ENCODE measurements at places on chromosomes 16 and 17.
A peak's percentile ranks its signal among the peaks of the same experiment; 100 is the strongest.

DNA sequence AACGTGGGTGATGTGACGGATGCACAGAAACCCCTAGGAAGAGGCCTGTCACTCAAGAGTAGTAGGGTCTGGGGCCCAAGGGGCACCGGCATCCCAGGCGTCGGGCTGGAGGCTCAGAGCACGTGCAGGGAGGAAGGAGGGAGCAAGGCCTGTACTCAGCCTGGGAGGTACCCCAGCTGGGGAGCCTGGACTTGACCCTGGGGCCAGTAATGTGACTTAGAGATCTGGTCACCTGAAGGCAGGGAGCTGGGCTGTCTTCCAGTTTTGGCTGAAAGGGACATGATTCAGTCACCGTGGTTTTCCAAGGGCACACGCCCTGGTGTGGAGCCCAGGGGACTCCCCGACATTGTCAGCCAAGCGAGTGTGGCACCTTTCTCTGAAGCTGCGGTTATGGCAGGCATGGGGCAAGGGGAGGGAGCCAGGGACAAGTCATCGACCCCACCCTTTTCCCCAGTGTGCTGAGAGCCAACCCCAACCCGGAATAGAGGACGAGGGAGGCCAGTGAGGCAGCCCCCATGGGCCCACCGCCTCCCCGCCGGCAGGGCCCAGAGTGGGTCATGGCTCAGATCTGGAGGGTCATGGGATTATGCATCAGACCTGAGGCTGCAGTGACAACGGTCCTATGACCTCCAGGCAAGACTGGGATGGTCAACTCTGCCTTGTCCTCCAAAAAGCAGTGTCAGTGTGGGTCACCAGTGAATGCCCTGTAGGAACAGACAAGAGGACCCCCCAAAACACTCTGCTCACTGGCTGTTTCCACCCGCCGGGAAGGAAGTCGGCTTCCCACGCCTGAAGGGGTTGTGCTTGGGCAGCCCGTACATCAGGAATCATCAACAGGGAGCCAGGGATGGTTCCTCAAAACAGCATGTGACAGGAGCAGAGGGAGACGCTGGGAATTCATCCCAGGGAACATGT is 41.9 kb downstream of the MEAK7 start:
- DNase-seq, result no peak

- DNase-seq, result no peak
Observed at GRCh38 chr17:14381606-14382005, 80.7 kb downstream of the HS3ST3B1 start.

GRCh38 chr17:69651921-69652320 is 237.4 kb downstream of the MAP2K6 start:
- DNase-seq, result no peak

DNA sequence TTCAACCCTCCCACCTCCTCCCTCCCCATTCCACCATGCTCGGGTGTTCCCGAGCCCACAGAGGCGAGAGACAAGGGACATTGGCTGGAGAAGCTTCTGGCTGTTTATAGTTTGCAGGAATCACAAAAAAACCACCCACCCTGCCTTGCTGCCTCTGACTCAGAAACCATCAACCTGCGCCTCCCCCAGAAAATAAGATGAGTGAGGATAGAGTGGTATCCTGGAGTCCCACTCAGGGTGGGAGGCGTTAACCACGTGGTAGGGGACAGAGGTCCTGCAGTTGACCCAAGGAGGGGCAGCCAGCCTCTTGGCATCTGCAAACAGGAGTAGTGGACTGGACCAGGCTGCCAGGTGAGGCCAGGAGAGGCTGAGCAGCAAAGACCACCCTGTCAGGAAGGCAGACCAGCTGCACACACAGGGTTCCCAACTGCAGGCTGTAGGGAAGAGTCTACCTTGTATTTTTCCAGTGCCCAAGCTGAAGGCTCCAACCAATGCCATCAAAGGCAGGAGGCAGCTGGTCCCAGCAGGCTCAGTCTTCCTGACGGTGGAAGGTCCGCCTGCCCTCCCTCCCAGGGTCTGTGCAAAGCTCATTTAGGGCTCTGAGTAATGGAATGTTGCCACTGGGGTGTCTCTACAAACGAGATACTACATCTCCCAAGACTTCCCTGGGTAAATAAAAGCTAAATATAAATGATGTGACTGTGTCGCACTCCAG is 201.5 kb upstream of the TNRC6C start:
- no peak for DNase-seq

GRCh38 chr16:10828851-10829366 is 10.3 kb upstream of the TVP23A start:
- DNase-seq, result no peak

DNA sequence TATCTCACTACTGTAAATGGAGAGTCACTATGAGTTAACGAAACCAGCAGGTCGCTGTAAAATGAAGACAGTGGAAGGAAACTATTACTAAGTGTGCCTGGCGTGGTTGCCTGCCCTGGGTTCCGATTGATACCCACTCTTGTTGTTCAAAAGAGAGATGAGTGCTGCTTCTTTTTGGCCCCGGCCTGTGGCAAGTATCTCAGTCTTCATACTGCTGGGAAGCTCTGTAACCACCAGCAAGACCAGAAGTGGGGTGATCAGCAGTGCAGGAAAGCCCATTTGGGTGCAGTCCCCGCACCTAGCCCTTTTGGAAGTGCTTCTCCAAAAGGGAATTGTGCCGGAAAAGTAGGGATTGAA is 104.5 kb downstream of the SNX29 start:
- DNase-seq, result no peak

DNA sequence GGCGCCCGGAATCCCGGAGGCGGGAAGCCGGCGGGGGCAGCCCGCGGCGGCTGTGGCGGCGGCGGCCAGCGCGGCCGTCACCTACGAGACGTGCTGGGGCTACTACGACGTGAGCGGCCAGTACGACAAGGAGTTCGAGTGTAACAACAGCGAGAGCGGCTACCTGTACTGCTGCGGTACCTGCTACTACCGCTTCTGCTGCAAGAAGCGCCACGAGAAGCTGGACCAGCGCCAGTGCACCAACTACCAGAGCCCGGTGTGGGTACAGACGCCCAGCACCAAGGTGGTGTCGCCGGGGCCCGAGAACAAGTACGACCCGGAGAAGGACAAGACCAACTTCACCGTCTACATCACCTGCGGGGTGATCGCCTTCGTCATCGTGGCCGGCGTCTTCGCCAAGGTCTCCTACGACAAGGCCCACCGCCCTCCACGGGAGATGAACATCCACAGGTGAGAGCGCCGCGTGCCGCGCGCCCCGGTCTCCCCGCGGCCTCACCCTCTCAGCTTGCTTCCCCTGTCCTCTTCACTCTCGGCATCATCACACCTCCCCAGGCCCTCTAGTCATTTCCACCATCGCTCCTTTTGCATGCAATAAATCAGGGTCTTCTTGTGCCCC is 706 bp downstream of the SHISA6 start:
- DNase-seq, result no peak

GRCh38 chr17:57905875-57906455 is 49.2 kb downstream of the CUEDC1 start:
- DNase-seq, result no peak

DNA sequence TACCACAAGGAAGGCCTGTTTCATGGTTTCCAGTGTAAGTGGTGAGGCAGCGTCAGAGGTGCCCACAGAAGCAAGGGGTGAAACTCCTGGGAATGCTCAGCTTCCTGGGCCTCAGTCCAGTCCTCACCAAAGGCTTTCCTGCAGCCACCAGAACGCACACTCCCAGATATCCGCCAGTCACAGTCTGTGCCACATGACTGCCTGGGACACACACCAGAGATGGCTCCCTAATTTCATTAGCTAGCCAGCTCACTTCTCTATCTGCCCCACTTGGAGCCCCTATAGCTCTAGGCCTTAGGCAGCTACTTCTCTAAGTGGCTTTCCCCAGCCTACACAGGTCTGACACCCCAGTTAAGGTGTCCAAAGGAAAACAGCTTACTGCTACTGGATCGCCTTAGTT is 77.0 kb downstream of the CYTH1 start:
- DNase-seq, result no peak

DNA sequence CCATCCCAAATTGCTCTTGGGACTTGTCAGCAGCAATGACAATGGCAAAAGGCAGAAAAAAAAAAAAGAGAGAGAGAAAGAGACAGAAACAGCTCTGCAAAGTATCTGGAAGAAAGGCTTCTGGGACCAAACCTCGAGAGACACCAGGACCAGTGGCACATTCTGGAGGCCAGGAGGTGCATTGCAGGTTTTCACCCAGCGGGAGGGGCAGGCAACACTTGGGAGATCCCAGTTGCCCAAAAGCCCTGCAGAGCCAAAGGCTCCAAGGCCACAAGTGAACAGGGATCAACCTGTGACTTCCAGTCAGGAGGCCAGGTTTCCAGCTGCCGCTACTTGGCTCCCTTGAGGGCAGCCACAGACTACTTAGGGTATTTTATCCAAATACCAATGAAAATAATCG is 110.8 kb upstream of the CDH5 start:
- DNase-seq, result no peak

DNA sequence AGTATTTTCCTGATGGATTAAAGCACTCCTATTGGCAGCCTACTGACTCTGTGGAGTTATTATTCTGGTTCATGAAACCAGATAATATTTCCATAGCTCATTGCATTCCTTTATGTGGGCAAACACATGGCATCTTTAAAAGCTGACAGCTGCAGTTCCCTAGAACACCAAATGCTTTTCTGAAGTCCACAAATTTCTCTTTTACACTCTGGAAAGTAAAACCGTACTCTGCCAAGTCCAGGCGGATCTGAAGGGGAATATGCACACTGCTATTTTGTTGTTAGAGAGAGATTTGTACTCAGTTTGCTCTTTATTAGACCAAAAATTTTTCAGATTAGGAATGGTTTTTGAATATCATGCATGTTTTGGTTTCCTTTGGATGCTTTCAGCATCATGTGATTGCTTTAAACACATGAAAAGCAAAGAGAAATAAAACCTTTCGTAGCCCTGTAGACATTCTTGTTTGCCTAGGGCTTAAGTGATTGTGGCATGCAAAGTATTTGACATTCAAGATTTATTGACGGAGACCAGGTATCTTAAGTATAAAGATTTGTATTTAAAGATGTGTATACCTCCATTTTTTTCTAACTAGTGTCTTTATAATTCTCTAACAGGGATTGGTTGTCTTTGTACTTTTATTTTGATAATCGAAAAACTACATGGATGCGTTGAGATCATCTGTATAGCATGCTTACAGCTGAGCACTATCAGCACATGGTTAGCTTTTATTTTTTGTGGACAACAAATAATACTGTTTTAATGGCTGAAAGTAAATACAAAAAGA is 19.5 kb downstream of the SEC14L1 start:
- no peak for DNase-seq

- no peak for DNase-seq
Observed at GRCh38 chr17:8188263-8188839, 1.6 kb downstream of the BORCS6 start.

DNA sequence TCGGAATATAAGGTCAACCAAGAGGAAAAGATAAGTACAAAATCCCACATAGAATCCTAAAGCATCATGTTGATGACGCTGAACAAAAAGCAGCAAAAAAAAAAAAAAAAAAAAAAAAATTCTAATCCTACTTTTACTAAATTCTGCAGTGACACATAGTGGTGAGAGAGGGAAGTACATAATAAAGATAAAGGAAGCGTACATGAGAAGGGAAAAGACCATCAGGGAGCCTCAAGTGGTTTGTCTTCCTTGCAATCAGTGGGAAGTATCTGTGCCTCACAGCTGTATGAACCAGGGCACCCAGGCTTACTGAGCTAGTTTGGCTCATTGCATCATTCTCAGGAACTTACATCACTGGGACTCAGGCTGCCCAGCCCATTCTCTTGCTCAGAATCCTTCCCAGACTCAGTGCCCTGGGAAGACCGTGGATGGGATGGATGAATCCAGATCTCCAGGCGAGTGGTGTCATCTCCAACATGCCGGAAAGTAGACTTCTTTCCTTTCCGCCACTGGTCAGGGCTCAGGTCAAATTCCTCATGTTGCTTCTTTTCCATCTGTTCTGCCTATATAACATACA is 21.2 kb downstream of the SMG6 start:
- peak; percentile 25 for DNase-seq

GRCh38 chr16:90053902-90054500 is 23.1 kb downstream of the PRDM7 start:
- no peak for DNase-seq

- no peak for DNase-seq
Observed at GRCh38 chr16:14667347-14668266, 26.5 kb downstream of the PLA2G10 start.

- no peak for DNase-seq
Observed at GRCh38 chr17:51165680-51166197, 472 bp upstream of the NME2 start.

DNA sequence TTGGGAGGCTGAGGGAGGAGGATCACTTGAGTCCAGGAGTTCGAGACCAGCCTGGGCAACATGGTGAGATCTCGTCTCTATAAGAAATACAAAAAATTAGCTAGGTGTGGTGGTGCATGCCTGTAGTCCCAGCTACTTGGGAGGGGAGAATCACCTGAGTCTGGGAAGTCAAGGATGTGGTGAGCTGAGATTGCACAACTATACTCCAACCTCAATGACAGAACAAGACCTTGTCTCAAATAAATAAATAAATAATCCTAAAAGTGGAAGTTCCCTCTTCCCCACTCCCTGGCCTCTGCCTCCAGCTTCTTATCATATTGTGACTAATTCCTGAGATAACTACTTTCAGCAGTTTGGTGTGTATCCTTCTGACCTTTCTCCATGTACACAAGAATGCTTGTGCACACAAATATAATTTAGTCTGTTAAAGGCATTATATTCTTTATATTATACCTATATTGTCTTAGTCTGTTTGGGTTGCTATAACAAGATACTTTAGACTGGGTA is 23.5 kb upstream of the DNAJA2 start:
- DNase-seq, result no peak

DNA sequence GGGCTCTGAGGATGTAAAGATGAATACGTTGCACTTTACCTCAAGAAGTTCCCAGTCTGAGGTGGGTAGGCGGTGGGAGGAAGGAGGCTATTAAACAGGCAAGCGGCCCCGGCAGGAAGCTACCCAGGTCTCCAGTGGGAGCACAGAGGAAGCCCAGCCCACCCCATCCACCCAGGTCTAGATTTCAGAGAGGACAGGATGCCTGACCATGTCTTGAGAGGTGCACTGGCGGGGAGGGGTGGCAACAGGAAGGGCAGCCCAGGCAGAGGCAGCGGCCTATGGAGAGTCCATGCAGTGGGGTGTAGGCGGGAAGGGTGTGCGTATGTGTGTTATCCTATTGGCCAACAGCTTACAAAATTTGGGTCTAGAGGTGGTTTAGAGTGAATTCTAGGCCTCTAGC is 13.9 kb downstream of the SARM1 start:
- no peak for DNase-seq

GRCh38 chr17:78351449-78352006 is 8.3 kb downstream of the SOCS3 start:
- no peak for DNase-seq

- DNase-seq, result no peak
Observed at GRCh38 chr16:82027629-82028064, 7.4 kb upstream of the HSD17B2 start.

All from iPS DF 6.9 (cell line).